ENCODE measurements at places on chromosomes 5 and 9.

GRCh38 chr9:121464968-121465367 lies 34.7 kb downstream of the GGTA1 start:
- no peak for DNase-seq

DNA sequence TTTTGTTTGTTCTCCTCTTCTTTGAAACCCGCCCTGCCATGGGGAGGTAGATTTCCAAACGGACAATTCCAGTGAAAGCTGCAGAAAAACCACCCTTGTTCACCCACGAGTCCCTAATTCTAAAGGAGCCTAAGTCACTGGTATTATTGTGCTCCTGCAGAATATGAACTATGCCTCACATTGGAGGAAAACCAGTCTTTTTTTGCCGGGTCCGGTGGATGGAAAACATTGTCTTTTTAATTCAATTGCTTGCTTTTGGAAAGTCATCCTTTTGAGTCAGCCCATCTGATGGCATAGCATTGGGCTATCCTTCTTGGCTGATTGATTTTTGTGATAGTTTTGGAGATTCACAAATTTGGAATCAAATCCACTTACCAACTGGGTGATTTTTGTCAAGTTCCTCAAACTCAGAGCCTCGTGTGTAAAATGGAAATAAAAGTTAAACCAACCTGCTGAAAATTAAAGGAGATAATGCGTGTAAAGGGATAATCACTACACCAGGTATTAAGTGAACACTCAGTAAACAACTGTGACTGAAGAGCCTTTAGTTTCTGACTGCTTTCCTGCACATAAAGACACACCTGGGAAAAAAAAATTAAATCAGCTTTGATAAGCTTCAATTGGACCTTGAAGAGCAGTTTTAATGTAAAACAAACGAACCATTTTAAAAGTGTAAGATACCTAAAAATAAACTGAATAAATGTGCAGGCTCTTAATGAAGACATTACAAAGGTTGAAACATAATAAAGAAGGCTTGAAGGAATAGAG lies 780 bp upstream of the CCNJL start:
- no peak for DNase-seq

DNA sequence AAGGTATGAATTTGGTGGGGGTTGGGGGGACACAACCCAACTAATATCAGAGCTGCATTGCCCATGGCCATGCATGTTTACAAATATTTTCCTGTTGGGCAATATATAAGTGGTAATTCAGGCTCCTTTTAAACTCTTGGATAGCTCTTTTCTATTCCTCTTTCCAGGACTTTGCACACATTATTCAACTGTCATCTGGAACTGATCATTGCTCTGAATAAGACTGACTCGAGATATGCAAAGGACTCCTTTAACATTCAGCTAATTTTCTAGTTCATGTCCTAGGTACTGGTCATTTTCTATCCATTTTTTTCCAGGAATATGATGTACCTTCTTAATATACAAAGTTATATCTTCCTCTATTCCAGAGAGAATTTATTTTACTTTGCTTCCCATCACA lies 89.5 kb upstream of the STK32A start:
- DNase-seq = no peak

DNA sequence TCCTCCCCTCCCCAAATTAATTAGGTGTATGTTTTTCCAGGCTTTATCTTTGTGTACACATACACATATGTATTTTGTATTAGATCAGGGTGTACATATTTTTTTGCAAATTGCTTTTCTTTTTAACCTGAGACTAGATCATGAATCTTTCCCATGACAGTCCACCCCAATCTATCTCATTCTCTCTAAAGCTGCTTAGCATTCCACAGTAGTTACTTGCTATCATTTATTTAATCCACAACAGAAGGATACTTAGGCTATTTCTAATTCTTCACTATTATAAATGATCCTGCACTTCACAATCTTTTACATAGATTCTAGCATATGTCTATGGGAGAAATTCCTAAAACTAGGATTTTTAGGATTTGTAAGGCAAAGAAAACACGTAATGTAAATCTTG lies 43.9 kb downstream of the SH3RF2 start:
- DNase-seq = no peak

DNA sequence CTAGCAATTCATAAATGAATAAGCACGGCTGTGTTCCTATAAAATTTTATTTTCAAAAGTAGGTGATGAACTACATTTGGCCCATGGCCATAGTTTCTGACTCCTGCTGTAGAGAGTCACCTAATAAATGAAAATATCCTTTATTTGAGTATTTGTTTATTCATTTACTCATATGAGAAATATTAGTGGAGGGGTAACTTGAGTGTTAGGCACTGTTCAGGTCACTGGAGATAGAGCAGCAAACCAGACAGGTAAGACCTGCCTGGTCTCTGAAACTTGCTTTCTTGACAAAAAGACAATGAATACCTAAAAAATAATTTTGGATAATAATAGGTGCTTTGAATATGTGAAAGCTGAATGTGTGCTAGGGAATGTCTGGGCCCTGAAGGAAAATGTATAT lies 68.8 kb downstream of the YIPF5 start:
- DNase-seq = no peak

GRCh38 chr9:11893331-11893730 lies 799.9 kb upstream of the TYRP1 start:
- DNase-seq = no peak

- DNase-seq = no peak
Measured at GRCh38 chr5:4206127-4206526, 610.5 kb downstream of the IRX1 start.

- no peak for DNase-seq
Measured at GRCh38 chr5:164233791-164234190, 728.4 kb downstream of the MAT2B start.

DNA sequence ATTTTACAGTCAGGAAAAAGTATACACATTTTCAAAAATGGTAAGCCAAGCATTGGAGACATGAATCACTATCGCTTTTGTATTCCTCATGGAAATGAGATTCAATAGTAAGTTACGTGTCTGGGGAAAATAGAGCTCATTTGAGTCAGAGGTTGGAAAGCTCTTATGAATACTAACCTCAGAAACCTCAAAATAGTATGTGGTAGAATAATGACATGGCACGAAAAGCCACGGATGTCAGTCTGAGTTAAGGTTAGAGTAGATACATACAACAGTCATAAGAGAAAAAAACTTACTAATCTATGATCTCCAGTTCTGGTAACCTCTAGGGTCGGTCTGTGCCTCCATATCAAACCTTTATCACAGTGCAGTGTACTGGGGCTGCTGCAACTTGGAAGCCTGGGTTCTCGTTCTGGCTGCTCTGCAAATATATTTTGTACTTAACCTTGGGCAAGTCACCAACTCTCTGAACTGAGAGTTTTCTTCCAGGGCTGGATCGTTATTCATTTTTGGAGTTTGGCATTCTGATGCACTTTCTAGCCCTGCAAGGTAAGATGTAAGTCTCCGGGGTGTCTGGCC lies 31.8 kb downstream of the MAP1B start:
- DNase-seq = no peak

GRCh38 chr5:31530541-31531265 lies 1.2 kb downstream of the DROSHA start:
- no peak for DNase-seq
